ENCODE measurements at places on chromosomes 4 and X.
A peak's percentile ranks its signal among the peaks of the same experiment; 100 is the strongest.

GRCh38 chr4:179447308-179447707 lies 2005.1 kb upstream of the AGA start:
- DNase-seq: peak; percentile 2

DNA sequence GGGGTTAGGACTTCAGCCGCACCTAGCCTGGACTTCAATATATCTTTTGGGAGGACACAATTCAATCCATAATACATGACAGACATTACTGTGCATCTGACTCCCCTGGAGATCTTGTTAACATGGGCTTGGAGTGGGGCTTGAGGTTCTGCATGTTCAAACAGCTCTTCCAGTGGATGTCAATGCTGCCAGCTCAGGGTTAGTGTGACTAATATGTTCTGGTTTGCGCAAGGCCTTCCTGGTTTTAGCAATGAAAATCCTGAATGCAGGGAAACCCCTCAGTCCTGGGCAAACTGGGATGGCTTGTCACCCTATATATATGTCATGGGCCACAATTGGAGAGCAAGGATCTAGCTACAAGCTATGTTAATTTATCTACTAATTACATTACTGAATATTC lies 2.7 kb upstream of the TSPAN7 start:
- DNase-seq: no peak

- DNase-seq: no peak
Observed at GRCh38 chrX:2502120-2502667, 1.4 kb upstream of the DHRSX start.

GRCh38 chr4:3037957-3038461 lies 36.3 kb downstream of the HTT-AS start:
- peak; percentile 10 for DNase-seq
